ENCODE measurements at places on chromosomes 1 and 21. TPM values are rescaled to one million over a fixed set of nuclear protein-coding genes. Genes with fewer than 3 reads are reported as not detected.
A peak's percentile ranks its signal among the peaks of the same experiment; 100 is the strongest.

FBLIM1 gene
- total RNA-seq: 6.0 TPM

- H3K36me3 ChIP-seq: no peaks in the 10 kb centered on the region
- no peak overlapping the region for H3K27ac ChIP-seq
- no peak overlapping the region for H3K4me3 ChIP-seq
- H3K4me1 ChIP-seq: no peaks in the 10 kb centered on the region
- peak; percentile 78 for DNase-seq
Observed at GRCh38 chr1:160681066-160681890, 30.3 kb downstream of the CD48 start.

GRCh38 chr1:38727684-38728584, 131.6 kb downstream of the RRAGC start:
- H3K27ac ChIP-seq: no peak overlapping the region
- no peak for DNase-seq
- peaks cover 27% of the 10 kb centered on the region for H3K27me3 ChIP-seq
- H3K4me3 ChIP-seq: no peak overlapping the region

GRCh38 chr1:108706643-108707042, 6.1 kb upstream of the FNDC7 start:
- peaks cover 5% of the 10 kb centered on the region for H3K4me1 ChIP-seq
- H3K27ac ChIP-seq: no peak overlapping the region
- no peak for DNase-seq
- H3K4me3 ChIP-seq: no peak overlapping the region
- H3K27me3 ChIP-seq: no peaks in the 10 kb centered on the region

DNA sequence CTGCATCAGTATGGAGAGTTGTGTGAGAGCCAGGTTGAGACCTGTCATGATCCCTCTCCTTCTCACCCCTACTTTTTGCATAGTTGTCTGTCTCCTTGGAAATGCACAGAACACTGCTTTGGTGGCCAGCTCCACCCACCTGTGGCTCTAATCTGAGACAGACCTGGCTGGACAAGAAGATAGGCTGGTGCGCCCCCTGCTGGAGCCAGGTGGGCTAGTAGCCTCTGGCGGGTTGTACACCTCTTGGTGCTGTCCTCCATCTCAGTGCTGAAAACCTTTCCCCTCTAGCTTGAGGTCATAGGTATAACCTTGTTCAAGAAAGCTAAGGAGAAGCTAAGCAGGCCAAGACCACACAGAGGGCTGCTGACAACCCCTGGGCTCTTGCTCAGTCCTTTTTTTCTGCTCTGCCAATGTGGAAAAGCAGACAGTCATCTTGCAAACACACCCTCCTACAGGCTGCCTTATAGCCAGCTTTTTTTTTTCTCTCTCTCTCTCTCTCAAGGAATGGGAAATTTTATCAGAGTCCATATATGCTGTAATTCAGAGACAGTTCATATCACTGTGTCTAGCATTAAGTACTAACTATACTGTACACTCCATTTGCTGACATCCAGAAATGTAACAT, 58.8 kb upstream of the SPATA6 start:
- no peaks in the 10 kb centered on the region for H3K36me3 ChIP-seq
- no peaks in the 10 kb centered on the region for H3K4me1 ChIP-seq
- peak; percentile 55 for DNase-seq
- no peak overlapping the region for H3K27ac ChIP-seq

DNA sequence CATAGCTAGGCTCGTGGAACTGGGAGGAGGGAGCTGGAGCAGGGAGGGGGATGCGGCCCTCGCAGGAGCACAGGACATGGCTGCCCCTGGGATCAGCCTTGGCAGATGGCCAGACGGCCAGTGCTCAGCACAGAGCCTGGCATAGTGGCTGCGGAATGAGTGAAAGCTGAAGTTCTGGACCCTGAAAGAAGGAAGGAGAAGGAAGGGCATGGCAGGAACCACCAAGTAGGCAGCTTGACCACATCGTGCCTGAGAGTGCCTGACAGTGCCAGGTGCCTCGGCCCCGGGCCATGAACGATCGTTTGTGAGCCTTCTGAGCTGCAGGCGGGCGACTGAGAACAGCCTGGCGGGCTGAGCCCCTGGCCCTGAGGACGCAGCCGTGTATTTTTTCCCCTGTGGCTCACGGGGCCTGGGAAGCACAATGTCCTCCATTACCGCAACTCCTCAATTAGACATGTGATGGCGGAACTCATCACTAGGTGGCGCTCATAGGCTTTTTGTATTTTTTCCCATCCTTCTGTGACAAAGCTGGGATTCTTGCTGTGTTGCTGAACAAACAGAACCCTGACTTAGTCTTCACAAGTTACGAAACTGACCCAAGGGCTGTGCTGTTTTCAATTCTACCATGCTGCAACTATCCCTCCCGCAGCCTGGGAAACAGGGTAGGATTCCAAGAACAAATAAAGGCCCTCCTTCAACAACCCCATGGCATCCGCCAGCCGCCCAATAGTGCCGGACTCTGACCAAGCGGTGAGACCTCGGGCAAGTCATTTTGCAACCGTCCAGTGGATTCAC, 29.9 kb upstream of the TMEM61 start:
- H3K4me1 ChIP-seq: peaks cover 31% of the 10 kb centered on the region
- no peaks in the 10 kb centered on the region for H3K27me3 ChIP-seq
- no peak overlapping the region for H3K27ac ChIP-seq
- no peaks in the 10 kb centered on the region for H3K36me3 ChIP-seq
- no peak overlapping the region for H3K4me3 ChIP-seq
- DNase-seq: peak; percentile 60

Data from HCT116 (cell line).